ENCODE measurements at places on chromosomes 3 and 15.

DNA sequence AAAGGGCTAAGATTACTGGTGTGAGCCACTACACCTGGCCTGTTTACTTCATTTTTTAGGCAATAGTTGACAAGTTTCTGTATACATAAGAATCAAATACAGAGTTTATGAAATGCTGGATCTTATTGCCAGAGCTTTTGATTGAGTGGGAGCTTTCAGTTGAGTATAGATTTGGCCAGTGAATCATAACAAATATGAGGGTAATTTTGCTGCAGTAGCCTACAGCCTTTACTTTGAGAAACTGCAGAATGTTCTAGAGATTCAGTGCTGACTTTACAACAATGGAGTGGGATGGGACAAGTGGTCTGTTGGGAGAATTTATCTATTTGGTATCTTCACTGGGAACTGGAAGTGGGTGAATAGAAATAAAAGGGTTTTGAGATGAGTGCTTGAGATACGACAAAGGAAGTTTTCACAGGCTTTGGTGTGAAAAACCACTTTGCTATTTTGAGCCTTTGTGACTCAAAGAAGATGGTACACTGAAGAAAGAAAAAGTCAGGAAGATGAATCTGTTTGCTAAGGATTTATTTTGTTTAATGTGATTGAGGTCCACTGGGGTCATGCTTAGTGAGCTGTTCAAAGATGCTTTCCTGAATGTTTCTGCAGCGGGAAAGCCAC, 227.8 kb downstream of the UBE2E2 start:
- no peak for DNase-seq

DNA sequence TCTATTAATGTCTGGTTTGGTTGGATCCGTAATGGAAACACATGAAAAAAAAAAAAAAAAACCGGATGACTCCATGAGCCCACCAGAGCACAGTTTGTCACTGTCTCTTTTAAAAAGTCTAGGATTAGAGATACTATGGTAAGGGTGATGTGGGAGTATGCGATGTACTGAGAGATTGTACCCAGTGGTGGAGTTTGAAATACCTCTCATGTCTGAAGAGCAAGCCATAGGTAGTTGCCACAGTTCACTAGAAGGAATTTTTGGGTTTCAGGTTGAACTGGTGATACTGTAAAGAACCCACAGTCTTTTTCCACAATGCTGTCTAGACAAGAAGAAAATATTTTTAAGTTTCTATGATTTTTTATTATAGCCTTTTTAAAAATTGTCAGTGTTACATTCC, 132.9 kb downstream of the KLHL25 start:
- no peak for DNase-seq

DNA sequence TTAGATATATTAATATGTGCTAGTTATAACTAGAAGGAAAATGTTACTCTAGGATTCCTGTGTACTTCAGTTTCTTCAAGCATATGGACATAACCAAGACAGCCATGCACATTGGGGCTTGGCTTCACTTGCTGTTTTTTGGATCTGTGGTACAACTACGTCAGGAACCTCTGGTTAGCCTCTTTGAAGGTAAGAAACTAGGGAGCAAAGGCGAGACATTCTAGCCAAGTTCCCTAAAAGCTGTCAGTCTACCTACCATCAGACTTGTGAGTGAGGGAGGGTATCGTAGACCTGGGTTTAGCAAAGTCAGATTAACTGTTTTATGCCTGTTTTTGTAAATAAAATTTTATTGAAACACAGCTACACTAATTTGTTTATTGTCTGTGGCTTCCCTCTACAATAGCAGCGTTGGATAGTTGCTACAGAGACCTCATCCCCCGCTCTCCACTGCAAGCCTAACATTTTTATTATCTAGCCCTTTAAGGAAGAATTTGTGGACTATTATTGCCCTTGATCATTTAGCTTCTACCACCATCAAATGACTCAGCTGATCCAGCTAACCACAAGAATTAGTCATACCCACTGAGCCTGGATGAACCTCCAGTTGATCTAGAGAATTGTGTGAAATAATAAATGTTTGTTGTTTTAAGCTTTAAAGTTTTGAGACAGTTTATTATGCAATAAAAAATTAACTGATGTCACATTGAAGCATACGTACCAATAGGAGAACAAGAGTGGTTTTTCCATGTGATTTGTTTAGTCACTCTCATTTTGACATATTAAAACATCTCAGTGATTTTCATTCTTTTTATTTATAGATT, 58.1 kb downstream of the RSRC1 start:
- DNase-seq, result no peak

GRCh38 chr3:107446706-107447105, 69.5 kb downstream of the CCDC54 start:
- no peak for DNase-seq

DNA sequence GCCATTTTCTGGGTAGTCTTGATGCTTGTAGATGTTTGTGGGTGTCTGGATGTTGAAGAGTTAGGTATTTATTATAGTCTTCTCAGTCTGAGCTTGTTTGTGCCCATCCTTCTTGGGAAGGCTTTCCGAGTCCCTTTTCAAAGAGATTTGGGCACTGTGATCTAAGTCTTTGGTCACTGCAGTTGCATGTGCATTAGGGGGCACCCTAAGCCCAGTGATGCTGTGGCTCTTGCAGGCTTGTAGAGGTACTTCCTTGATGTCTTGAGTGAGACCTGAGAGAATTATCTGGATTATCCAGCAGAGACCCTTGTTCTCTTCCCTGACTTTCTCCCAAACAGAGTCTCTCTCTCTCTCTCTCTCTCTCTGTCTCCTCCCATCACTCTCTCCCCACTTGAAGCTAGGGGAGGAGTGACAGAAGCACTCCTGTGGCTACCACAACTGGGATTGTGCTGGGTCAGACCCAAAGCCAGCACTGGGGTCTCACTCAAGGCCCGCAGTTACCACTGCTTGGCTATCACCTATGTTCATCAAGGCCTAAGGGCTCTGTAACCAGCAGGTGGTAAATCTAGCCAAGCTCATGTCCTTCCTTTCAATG, 68.5 kb downstream of the TMCO5A start:
- DNase-seq, result no peak

- peak; percentile 45 for DNase-seq
Observed at GRCh38 chr15:101501703-101502373, 12.3 kb upstream of the PCSK6 start.

DNA sequence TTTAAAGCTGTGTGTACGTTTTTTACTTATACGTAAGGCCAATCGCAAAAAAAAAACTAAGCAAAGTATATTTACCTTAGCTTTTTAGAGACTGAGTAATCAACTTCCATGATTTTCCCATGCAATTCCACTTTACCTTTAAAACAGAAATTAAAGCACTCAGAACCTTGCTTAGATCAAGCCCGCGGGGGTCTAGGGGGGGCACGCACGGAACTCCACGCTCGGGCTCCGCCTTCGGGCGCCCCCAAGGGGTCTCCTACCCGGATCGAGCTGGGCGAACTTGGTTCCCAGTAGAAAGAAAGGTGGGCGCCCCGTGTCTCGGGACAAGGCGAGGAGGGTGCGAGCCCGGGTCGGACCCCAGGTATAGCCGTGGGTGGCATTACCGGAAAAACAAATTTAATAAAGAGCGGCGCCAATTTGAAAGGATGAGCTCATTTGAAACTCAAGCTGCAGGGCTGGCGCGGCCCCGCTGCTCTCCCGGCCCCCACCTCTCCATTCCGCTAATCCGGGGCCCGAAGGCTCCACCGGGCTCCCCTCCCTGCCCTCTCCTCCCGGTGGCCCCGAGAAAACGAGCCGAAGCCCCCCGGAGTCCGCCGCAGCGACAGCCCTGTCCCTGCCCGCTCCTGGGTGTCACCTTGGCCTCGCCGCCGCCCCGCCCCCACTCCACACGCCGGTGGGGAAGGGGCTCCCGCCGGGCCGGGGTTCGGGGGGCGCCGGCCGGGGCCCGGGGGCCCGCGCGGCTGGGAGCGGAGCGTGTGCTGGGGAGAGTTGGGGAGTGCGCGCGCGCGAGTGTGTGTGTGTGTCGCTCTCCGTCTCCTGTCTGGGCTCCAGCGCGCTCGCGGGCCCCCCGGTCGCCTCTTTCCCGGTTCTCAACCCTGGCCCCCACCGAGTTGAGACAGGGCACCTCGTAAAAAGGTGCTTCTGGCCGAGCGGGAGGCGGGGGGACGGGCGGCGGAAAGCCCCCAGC, 1.5 kb downstream of the IGF2BP2 start:
- DNase-seq, result peak; percentile 9

- DNase-seq, result peak; percentile 56
Observed at GRCh38 chr15:64596701-64597476, 136.5 kb downstream of the ZNF609 start.

DNA sequence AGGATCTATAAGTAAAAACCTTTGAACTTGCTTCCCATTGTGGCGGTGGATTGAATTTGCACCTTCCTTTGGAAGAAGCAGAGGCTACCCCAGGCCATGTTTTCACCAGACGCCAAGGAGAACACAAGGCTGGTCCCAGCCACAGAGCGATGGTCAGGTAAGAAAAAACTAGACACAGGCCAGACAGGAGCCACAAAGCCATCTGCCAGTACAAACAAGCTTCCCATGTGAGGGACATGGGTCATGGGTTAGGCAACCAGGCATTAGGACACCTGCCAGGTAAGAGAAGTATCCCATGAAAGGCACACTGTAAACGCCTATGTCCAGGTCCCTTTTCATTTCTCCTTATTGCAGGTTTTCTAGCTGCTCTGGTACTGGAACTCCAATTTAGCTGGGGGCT, 190.2 kb downstream of the KLF13 start:
- DNase-seq, result no peak

- DNase-seq, result peak; percentile 50
Observed at GRCh38 chr3:9779721-9780457, 10.1 kb upstream of the CAMK1 start.

GRCh38 chr3:120170223-120170622, 76.0 kb upstream of the GSK3B start:
- no peak for DNase-seq

DNA sequence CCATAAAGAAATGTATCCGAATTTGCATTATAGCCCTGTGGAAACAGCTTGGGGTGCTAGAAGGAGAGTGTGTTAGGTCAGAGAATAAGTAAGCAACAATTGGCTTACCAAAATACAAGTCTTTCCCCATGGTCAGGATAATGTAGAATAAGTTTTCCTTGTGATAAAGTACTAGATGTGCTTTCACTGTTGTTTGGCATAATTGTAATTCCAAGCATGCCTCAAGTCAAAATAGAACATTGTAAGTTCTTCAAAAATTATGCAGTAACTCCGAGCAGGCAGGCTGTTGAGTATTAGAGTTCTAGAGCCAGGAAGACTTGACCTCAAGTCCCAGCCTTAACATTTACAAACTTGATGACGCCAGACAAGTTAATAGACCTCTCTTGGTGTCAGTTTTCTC, 242.0 kb downstream of the TUSC7 start:
- DNase-seq, result no peak

DNA sequence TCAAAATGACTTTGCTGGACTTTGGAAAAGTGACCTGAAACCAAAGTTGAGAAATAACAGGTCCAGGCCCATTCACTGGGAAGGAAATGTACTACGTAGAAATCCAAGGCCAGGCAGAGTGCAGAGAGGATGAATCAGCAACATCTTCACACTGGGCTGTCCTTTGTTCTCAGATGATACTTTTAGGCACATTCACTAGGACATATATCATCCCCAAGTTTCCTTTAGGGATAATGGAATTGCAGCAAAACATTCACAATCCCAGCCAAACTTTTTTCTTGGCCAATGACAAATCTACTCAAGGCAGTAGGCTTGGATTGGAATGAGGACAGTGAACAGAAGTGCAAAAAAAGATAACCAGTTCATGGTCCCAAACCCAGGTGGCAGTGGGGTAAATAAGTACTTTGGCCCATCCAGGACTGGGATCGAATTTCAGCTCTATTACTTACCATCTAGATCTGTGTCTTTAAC, 75.1 kb downstream of the CLDN11 start:
- no peak for DNase-seq

DNA sequence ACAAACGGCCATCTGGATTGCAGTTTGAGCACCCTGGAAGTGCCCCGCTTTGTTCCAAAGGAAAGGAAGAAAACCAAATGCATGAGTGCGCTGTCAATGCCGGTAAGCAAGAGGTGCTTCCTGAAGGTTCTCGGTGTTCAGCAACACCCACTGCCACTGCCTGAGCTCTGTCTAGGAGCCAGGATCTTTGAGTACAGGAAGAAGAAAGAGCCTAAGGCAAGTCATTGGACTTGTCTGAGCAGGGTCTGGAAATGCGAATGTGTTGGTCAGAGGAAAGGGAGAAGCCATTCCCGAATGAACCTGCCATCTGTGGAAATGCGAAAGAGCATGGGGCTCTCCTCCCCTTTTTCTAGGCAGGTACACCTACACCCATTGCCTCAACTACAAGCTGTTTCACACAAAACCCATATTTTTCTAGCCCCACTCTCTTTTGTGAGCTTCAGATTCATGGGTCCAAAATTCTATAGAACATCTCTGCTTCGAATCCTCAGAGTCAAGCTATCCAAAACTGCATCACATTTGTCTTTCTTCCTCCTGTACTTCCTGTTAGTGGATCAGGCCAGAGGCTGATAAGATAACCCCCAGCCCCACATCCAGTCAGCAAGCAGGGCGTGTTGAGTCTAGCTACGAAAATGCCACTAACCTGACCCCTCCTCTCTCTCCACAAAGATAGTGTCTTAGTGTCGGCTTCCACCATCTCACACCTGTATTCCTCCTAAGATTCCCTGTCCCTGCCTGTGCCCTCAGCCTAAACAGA, 55.6 kb upstream of the C15orf61 start:
- no peak for DNase-seq

DNA sequence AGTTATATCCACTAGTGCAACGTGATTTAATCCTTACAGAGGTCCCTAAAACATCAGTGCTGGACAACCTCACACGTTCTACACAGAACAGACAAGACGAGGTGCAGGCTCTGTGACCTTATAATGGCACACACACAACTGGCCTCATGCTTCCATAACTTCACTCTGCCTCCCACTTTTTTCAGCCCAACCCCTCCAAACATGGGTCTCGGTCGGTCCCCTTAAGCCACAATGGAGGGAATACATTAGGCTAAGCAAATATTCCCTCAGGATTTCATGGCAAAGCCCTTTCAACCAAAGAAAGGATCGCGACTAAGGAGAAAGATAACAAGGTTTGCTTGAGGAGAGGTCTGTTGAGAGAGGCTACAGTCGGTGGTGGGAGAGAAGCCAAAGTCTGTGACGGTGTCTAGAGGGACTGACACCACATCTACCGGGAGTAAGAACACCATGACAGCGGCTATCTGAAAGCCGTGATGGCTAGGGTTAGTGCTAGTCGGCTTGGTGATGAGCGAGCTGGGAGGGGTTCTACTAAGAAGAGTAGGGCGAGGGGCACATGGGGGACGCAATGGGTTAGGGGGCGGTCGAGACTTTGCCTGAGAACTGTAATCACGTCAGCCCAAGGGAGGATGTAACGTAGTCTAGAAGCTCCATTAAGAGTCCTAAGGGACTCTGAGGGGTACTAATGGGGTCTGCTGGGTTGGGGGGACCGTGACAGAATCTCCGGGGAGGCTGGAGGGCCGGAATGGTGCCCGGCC, 1.0 kb downstream of the MYO9A start:
- DNase-seq, result no peak
